ENCODE measurements at places on chromosomes 4 and X. TPM values are rescaled to one million over a fixed set of nuclear protein-coding genes. Genes with fewer than 3 reads are reported as not detected.

The IGSF1 gene
- 8.0 TPM for total RNA-seq

The ADH7 gene
- 1.1 TPM for total RNA-seq

The UGT2B10 gene
- total RNA-seq: not detected

The PF4V1 gene
- not detected for total RNA-seq

The SSX4 gene
- total RNA-seq: not detected

The TCEAL5 gene
- total RNA-seq: 8.1 TPM

The UGT2B11 gene
- total RNA-seq: not detected

The SRPX gene
- total RNA-seq: 50.5 TPM

The CABS1 gene
- total RNA-seq: not detected

The LRIT3 gene
- 5.2 TPM for total RNA-seq

The FGF13 gene
- total RNA-seq: 42.1 TPM

The NEUROG2 gene
- total RNA-seq: 8.2 TPM

The BST1 gene
- 4.9 TPM for total RNA-seq

The IL2 gene
- not detected for total RNA-seq

The CXCL5 gene
- 0.44 TPM for total RNA-seq

The XG gene
- total RNA-seq: 5.5 TPM

The NWD2 gene
- 9.1 TPM for total RNA-seq

The STK32B gene
- total RNA-seq: 11.7 TPM

Data from camera-type eye (tissue), 1 donor.